Vagina (tissue), 2 donors: ENCODE measurements at places on chromosomes 2 and 18.

DNA sequence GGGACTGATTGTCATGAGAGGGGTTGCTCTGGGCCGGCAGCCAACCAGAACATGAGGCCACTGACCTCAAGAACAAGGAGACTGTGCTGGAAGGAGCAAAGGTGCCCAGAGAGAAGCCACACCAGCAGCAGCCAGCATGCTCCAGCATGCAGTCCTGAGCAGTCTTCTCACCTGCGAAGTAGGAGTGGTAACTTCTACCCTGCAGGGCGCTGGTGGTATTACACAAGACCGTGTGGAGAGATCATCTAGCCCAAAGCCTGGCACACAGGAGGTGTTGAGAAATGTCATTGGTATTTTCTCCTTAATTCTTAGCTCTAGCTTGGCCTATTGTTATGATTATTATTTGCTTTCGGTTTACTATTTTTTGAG, 132.7 kb downstream of the TSN start:
- no peak overlapping the region for H3K4me3 ChIP-seq
- no peaks in the 10 kb centered on the region for H3K27me3 ChIP-seq
- H3K27ac ChIP-seq = no peak overlapping the region
- no peak for DNase-seq
- H3K4me1 ChIP-seq = no peaks in the 10 kb centered on the region
- no peaks in the 10 kb centered on the region for H3K36me3 ChIP-seq

DNA sequence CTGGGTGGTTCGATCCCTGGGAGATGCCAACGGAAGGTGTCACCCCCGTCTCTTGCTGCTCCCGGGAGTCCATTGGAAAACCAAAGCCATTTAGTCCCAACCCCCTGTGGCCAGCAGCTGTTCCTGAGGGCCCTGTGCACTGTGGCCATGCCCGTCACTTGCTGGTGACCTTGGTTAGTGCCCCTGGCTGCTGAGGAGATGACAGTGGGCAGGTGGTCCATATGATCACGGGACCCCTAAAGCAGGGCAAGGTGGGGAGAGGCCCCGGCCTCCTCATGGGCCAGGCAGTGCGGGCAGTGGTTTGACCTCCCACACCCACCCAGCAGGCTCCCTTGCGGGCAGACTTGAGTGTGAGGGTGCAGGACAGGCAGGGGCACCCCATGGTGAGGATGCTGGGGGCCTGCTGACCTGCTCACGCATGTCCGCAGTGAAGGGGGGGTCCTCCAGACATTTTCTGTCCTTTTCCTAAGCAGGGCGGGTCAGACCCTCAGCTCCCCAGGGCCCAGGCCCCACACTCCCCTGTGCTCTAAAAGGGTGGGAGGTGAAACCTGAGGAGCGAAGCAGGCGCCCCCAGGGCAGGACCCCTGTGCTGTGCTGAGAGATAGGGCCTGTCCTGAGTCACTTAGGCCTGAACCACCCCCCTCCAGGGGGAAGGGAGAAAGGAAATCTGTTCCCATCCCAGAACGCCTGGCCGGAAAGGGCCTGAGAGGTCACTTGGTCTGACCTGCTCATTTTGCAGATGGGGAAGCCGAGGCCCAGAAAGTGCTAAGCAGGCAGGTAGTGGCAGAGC, 6.8 kb downstream of the ITM2C start:
- no peaks in the 10 kb centered on the region for H3K36me3 ChIP-seq
- DNase-seq = peak; percentile 88
- H3K4me1 ChIP-seq = peaks cover 50% of the 10 kb centered on the region
- H3K27ac ChIP-seq = peak overlapping the region; percentile 7
- H3K4me3 ChIP-seq = no peak overlapping the region
- H3K27me3 ChIP-seq = no peaks in the 10 kb centered on the region

GRCh38 chr2:127701651-127702394, 526 bp downstream of the SFT2D3 start:
- peaks cover 8% of the 10 kb centered on the region for H3K36me3 ChIP-seq
- peak overlapping the region; percentile 82 for H3K27ac ChIP-seq
- no peaks in the 10 kb centered on the region for H3K27me3 ChIP-seq
- DNase-seq = no peak
- peaks cover 47% of the 10 kb centered on the region for H3K4me1 ChIP-seq
- H3K4me3 ChIP-seq = peak overlapping the region; percentile 93

GRCh38 chr2:71849111-71849510, 298.6 kb downstream of the CYP26B1 start:
- no peak overlapping the region for H3K4me3 ChIP-seq
- no peaks in the 10 kb centered on the region for H3K27me3 ChIP-seq

GRCh38 chr2:129870685-129871241, 108.7 kb upstream of the RAB6C start:
- no peaks in the 10 kb centered on the region for H3K27me3 ChIP-seq
- no peaks in the 10 kb centered on the region for H3K4me1 ChIP-seq
- no peaks in the 10 kb centered on the region for H3K36me3 ChIP-seq

DNA sequence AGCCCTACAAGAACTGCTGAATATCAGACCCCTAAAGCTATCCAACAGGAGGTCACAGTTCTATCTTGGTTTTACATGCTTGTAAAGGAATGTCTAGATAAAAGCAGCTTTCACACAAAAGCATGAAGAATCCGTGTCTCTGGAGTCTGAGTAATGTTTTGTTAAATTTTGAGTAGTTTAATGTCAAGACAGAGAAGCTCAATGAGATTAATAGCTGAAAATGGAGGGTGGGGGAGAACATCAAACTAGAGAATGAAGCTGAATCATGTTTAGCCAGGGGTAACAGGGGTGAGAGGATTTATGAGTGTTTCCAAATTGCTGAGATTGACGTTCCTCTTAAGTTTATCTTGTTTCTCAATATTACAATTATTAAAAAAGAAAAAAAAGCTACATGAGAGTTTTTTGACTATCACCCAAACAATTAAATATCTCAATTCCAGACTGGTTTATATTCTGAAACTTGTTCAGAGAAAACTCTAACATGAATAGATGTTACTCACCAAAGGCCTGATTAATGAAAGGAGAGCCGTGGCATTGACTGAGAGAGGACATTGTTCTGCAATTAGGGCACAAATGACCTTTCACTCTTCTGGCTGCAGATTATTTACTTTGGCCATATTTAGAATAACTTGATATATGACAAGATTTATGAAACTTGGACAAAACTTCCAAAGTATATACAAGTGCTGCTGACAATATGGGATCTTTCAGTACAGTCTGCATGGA, 266.4 kb upstream of the ETAA1 start:
- no peaks in the 10 kb centered on the region for H3K27me3 ChIP-seq
- H3K36me3 ChIP-seq = no peaks in the 10 kb centered on the region
- no peaks in the 10 kb centered on the region for H3K4me1 ChIP-seq

- no peaks in the 10 kb centered on the region for H3K4me1 ChIP-seq
- no peak overlapping the region for H3K4me3 ChIP-seq
- no peak overlapping the region for H3K27ac ChIP-seq
Measured at GRCh38 chr2:175976391-175977157, 25.5 kb downstream of the LNPK start.

GRCh38 chr2:216572582-216573578, 60.3 kb upstream of the IGFBP2 start:
- H3K4me3 ChIP-seq = no peak overlapping the region
- H3K27ac ChIP-seq = peak overlapping the region; percentile 75
- H3K27me3 ChIP-seq = no peaks in the 10 kb centered on the region
- DNase-seq = no peak

- no peak overlapping the region for H3K27ac ChIP-seq
- DNase-seq = peak; percentile 20
- H3K27me3 ChIP-seq = no peaks in the 10 kb centered on the region
- H3K36me3 ChIP-seq = no peaks in the 10 kb centered on the region
Measured at GRCh38 chr2:121309801-121310200, 24.8 kb upstream of the TFCP2L1 start.

GRCh38 chr2:35784777-35785176, 570.8 kb upstream of the CRIM1 start:
- no peaks in the 10 kb centered on the region for H3K4me1 ChIP-seq
- H3K27me3 ChIP-seq = no peaks in the 10 kb centered on the region
- H3K36me3 ChIP-seq = no peaks in the 10 kb centered on the region
- H3K27ac ChIP-seq = no peak overlapping the region
- no peak overlapping the region for H3K4me3 ChIP-seq

DNA sequence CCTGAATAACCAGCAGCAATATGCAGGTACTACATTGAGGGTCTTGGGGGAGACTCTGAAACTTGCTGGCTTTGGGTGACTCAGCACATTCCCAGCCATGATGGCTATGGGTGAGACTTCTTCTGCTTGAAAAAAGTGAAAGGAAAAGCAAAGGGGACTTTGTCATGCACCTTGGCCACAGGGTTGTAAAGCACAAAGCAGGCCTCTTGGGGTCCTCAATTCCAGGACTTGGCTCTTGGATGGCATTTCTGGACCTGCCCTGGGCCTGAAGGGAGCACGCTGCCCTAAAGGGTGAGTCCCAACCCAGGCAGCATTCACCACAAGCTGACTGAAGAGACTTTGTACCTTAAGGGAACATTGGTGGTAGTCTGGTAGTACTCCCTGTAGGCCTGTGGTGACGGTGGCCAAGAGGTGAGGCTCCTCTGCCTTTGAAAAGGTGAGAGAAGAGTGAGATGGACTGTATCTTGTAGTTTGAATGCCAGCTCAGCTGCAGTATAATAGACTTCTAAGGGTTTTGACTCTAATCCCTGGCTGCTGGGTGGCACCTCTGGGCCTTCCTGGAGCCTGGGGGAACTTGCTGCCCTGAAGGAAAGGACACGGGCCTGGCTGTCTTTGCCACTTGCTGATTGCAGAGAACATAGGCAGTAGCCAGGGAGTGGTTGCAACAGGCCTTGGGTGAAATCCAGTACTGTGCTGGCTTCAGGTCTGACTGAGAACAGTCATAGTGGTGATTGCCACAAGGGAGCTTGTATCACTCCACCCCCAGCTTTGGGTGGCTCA, 36.5 kb upstream of the CYTIP start:
- no peaks in the 10 kb centered on the region for H3K27me3 ChIP-seq
- DNase-seq = no peak
- H3K4me3 ChIP-seq = no peak overlapping the region
- H3K4me1 ChIP-seq = no peaks in the 10 kb centered on the region
- H3K27ac ChIP-seq = no peak overlapping the region

DNA sequence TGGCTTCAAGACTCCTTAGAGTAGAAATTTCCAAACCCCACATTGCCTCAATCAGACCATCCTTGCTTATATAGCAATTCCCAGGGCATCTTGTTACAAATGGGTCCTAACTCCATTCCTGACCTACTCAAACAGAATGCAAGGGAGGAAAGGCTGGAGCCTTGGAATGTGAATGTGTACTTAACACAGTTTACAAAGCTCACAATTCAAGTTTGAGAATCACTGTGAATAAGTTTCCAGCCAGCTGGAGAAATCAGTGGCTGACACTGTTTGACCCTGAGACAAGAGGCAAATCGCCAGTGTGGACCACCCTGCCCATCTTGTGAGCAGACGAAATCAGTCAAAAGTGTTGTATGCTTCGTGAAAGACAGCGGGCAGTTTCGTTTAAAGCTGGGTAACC, 65.5 kb downstream of the SOWAHC start:
- H3K36me3 ChIP-seq = no peaks in the 10 kb centered on the region
- H3K4me1 ChIP-seq = peaks cover 7% of the 10 kb centered on the region
- H3K4me3 ChIP-seq = no peak overlapping the region
- no peaks in the 10 kb centered on the region for H3K27me3 ChIP-seq

DNA sequence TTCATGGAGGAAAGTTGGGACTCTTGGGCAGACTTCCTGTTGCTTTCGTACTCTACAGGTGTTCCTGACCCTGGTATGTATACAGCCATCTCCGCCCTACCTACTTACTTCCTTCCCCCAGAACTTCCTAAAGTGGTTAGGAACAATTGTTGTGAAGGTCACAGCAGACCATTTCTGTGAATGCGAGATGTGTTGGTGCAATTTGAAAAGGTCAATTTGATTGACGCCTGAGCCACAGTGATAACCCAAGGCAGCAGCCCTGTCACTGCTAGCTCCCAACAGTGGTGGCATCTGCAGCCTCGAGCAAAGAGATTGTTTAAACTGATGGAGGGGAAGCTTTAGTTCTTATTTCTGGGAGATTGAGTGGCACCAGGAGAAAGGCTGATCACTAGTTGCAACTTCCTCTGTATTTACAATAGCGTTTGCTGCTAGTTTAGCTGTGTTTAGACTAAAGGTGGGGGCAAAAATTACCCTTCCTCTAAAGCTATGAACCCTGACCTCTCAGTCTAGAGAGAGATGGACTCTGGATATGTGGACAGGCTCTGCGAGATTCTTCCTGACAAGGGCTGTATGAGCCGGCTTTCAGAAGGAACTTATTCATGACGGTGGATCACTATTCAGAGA, 78.3 kb upstream of the MAP4K3 start:
- H3K4me3 ChIP-seq = no peak overlapping the region
- H3K27me3 ChIP-seq = no peaks in the 10 kb centered on the region
- peaks cover 32% of the 10 kb centered on the region for H3K4me1 ChIP-seq
- no peak overlapping the region for H3K27ac ChIP-seq
- no peaks in the 10 kb centered on the region for H3K36me3 ChIP-seq
- no peak for DNase-seq

DNA sequence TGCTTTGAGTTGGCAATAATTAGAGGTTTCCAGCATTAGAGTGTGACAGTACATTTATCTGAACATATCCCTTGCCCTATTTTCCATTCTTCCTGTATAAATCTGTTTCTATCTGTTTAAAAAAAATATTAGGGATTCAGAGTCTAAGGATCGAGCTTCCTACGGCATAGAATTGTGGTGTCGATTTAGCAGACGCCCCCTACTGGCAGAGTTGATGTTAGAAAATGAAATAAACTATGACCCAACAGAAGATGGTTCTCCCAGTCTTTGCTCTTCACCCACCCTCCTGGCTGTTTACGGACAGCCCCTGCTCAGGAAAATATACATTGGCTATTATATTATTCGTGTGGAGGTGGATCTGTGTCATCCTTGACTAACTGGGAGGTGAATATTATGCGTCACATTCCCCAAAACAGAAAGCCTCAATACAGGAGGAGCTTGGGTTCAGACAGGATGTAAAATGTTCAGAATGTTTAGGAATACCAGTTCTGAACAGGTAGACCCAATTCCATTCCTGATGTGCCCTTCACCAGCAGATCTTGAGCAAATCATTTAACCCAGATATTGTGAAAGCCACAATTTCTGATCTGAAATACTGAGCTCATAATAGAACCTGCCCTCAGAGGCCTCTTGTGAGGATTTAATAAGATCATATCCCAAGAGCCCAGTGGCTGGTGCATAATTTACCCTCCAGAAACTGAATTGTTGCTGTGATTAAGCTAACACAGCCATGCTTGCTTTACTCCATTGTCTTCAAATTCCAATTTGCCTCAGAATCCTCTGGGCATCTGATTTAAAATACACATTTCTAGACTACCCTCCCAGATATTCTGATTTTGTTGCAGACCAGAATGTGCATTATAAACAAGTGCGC, 10.8 kb upstream of the ERMN start:
- no peak for DNase-seq
- H3K27ac ChIP-seq = no peak overlapping the region
- H3K36me3 ChIP-seq = no peaks in the 10 kb centered on the region
- H3K27me3 ChIP-seq = no peaks in the 10 kb centered on the region
- H3K4me3 ChIP-seq = no peak overlapping the region

- peaks cover 7% of the 10 kb centered on the region for H3K4me1 ChIP-seq
- H3K27me3 ChIP-seq = no peaks in the 10 kb centered on the region
- DNase-seq = no peak
- H3K36me3 ChIP-seq = no peaks in the 10 kb centered on the region
Measured at GRCh38 chr2:217353591-217353990, 493.7 kb upstream of the TNP1 start.
